ENCODE measurements at places on chromosomes 6 and 20.

DNA sequence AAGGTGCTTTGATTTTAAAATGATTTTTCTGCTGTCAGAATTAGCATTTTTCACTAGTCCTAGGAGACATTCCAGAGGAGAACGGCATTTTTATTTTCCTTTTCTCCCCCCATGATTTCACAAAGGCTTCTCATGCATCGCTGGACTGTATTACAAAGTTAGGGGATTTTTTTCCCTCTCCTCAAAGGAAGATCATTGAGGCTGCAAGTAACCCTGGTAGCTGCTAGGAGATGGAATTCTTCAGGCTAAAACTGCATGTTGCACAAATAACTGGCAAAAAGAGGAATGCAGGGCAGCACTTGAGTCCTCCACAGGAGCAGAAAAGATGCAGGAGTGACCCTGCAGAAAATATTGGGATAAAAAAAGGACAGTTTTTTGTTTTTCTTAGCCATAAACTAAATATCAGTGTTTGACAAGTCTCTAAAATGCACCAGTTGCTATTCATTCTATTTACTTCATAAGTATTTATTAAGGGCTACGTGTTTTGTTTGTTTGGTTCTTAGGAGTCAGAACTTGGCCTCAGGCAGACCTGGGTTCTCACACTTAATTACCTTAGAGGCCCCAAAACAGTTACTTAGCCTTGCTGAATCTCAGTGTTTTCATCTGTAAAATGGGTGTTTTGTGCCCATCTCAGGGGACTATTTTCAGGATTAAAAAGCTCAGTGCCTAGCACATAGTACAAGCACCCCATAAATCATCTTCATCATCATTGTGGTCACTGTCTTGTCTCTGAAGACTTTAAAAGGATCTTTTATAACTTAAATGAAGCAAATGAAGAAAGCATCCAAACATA lies 144.5 kb upstream of the ID4 start:
- no peak for DNase-seq

DNA sequence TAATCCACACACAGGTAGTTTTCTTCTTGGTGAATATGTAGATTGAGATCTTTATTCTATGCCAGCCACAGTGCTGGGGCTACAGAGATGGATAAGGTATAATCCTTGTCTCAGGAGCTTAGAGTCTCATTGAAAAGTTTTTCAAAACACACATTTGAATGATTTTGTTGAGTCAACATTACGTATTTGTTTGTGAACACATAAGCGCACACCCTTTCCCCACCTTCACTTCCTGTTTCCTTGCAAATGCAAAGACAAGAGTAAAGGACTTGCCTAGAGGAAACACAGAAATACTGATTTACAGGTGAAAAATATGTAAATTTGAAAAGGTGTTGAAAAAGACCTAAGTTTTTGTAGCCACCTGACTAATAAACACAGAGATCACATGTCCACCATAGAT lies 27.8 kb downstream of the VAPB start:
- no peak for DNase-seq

DNA sequence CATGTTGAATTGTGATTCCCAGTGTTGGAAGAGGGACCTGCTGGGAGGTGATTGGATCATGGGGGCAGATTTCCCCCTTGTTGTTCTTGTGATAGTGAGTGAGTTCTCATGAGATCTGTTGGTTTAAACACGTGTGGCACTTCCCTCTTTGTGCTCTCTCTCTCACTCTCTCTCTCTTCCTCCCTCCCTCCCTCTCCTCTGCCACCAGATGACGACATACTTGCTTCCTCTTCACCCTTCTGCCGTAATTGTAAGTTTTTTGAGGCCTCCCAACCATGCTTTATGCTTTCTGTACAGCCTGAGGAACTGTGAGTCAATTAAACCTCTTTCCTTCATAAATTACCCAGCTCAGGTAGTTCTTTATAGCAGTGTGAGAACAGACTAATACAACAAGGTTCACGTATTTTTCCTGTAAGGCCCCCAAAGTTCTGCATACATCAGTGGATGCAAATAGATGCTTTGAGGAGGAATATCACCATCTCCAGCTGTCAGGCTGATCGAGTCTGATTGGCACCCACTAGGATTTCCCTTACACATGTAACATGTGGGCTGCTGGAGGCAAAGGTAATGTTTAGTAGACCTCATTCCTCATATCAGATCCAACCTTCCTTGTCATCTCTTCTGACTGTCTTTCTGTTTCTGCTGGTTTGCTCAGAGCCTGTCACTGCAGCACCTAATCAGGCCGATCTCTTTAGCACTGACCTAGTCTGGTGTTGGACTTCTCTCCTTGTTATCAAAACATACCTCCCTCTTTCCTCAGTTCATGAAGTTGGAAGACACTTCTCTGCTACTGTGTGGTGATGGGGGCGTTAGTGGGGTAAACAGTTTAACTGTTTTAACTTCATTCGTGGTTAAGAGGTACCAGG lies 54.3 kb upstream of the BACH2 start:
- no peak for DNase-seq

DNA sequence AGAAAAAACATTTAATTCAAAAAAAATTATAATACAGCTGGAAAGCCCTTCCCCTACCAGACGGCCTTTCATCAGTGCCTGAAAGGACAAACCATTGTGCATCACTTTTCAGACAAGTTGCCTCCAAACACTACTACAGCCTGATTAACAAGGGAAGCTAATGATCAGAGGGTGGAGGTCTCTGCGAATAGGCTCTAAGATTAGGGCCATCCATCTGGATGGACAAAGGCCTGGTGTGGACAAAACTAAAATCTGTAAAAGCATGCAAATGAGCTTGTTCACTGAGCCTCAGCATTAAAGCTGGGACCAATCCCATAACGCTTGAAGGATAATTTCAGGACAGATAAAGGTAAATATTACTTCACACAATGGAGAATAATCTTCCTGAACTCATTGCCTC lies 228.7 kb upstream of the PLN start:
- no peak for DNase-seq

Measured in ACHN (cell line).